ENCODE measurements at places on chromosomes 3 and 15.

DNA sequence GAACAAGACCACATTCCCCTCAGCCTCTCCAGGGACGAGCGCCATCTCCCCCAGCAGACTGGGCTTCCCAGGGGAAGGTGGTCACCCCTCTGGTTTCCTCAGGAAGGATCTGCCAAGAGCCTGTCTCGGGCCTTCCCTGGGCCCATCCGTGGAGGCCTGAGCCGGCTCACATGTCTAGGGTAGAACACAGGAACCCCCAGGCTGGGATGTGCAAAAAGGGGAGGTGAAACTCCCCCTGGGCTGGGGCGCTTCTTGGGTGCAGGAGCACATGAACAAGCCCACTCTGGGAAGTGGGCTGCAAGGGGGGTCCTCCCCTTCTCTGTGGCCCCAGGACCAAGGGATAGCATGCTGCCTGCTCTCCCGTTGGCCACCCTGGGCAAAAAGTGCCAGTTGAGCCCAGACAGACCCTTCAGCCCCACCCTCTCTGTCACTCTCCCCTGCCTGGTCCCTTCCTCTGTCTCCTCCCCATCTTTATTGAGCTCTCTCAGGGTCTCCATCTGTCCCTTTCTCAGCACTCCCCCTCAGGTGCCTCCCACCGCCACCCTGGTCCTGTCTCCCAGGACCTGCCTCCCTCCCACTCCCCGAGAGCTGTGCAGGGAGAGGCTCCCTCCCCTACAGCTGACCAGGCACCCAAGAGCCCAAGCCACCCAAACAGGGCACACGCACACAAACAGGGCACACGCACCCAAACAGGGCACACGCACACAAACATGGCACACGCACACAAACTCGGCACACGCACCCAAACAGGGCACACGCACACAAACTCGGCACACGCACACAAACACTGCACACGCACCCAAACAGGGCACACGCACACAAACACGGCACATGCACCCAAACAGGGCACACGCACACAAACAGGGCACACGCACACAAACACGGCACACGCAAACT, 864 bp downstream of the SEMA3G start:
- no peak for DNase-seq

DNA sequence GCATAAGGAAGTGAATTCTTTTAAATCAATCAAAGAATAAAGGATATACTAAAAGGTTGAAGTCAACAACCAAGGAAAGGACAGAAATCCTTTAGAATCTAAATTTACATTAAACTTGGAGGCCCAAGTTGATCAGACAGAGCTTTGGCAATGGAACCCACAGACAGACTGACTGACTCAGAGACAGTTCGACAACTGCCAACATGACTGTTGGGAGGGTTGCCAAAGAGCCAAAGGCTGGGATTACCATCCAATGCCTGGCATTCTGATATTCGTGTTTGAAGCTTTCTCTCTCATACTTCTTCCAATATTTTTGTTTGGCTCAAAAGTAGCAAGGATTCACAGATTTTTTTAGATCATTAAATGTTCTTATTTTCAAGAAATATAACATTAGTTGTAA, 406.1 kb downstream of the PLCL2 start:
- DNase-seq: no peak

DNA sequence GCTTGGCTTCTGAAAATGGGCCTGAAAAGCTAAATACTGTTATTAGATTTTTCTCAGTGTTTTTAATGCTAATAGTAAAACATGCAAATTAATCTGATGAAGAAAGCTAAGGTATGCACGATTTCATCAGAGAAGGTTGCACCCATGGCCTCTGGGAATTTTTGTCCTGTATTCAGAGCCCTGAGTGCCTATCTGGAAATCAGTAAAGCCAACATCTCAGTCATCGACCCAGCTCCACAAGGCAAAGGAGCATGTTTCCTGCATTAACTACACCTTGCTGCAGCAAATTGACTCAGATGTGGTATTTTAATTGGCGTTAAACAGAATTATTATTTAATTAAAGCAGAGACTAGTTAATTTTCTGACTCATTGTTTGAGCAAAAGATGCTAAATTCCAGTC, 49.0 kb upstream of the TP63 start:
- DNase-seq: no peak

DNA sequence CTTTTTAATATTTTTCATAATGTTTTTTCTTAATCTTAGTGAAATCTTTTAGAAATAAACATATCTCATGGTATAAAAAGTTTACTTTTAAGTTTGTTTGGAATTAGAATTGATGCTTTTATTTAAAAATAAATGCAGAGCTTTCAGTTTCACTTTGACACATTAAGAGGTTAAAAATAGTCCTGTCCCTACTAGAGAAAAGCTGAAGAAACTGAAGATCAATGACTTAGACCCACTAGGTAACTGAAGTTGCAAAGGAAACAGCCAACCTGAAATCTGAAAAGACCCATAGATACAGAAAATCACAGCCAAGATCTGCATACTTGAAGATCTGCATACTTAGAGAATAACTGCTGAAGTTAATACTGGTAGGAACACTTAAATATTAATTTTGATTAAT, 237.6 kb downstream of the RAP2B start:
- no peak for DNase-seq

DNA sequence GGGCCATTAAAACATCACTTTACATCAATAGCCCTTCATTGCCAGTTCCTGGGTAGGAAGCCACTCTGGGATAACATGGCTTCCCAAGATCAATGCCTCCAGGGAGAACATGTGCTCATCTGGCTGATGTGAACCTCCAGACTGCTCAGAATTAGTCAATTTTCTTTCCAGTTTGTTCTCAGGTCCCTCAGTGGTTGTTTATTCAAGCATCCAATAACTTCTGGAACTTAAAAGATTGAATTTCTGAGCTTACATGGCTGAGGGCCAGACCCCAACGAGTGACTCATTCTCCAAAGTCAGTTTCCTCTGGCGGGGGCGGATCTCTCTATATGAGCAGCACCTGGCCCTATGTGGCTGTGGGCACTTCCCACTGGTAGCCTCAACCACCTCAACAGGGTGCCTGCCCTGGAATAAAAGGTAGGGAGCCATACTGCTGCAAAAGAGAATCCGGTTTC, 34.0 kb downstream of the LYZL4 start:
- DNase-seq: peak; percentile 71

- DNase-seq: no peak
Observed at GRCh38 chr15:52653431-52653964, 25.7 kb downstream of the ATOSA start.

DNA sequence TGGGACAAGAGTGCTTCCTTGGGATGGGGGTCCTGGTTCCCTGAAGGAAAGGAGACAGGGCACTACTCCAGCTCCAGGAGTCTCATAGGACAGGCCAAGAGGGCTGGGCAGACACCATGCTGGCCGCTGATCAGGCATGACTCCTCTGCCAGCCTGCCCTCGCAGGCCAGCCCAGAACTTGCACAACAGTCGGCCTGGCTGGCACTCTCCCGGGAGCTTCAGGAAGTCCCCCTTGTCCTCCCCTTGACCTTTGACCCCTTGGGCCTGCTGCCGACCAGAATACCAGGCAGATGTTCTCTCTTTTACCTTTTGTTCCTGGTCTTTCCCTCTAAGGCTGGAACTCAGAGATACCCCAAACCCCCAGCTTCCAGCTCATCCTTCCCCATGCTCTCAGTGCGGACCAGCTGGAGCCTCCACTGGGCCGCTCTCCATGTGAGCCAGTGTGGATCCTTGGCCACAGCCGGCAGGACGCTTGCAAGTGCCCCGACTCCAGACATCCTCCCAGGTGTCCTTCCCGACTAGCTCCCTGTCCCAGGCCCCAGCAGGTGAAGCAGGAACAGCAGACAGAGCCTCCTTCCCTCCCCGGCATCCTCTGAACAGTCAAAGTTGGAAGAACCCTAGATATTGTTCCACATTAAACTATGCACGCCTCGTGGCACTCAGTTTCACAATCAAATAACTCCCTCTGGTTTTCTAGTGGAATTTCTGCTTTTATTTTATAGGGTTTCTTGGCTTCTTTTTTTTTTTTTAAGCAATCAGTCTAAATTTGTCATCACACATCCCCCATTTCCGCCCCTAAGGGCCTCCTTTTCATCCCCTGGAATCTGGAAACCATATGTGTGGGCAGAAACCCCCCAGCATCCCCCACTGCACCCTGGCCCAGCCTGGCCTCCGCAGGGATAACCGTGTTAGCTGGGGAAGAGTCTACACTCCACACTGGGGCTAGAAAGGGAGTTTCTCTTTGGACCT, 15.7 kb downstream of the VPS18 start:
- DNase-seq: no peak

DNA sequence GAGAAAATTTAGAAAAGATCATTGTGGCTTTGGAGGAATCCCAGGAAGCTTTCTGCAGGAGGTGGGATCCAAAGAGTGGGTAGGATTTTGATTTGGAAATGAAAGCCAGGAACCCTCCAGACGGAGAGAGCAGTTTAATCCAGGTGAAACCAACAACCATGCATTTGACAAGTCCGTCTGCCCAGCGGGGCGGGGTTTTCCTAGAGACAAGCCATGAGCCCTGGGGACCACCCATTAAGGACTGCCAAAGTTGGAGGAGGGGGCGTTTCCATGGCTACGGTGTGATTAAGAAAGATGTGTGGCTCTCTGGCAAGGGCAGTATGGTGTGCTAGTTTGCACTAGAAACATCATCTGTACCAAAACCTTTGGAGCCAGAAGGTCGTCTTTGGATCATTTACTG, 53.4 kb downstream of the SRGAP3 start:
- no peak for DNase-seq

- DNase-seq: no peak
Observed at GRCh38 chr3:107198581-107199181, 178.6 kb upstream of the CCDC54 start.

DNA sequence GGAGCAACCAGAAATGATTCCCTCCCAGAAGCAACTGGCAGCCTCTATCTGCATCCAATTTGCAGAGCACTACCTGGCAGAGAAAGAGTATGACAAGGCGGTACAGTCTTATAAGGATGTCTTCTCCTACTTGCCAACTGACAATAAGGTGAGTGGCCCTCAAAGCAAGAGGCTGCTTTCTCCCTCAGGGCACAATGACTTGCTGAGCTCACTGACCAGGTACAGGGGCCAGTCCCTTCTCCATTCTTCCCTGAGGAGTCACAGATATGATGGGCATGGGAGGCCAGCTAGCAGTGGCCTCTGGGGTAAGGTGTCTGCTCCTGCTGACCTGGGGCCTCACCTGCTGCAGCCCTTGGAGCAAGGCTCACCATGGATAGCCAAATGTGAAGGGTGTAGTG, 20.3 kb downstream of the CSRNP1 start:
- no peak for DNase-seq

GRCh38 chr3:119769394-119770149, 12.3 kb upstream of the NR1I2 start:
- no peak for DNase-seq

DNA sequence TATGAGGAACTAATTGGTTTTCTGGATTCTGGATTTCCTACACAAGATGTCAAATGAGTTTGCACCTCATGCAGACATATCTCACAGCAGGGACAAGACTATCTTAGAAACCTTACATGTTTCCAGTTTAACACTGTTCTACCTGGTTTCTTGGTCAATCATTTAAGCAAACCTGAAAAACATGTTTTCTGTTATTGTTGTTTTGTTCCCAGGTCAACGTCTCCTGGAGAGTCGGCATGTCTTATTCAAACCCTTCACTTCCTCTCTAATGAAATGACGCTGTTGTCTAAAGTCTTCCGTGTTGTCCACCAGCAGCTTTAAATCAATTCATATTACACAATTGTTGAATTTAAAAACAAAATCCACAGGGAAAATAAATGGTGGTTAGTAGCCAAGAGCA, 150.9 kb downstream of the CNTN3 start:
- no peak for DNase-seq

GRCh38 chr3:72595376-72595775, 252.9 kb downstream of the SHQ1 start:
- DNase-seq: no peak

GRCh38 chr3:157125101-157125500, 34.8 kb downstream of the CCNL1 start:
- DNase-seq: no peak

DNA sequence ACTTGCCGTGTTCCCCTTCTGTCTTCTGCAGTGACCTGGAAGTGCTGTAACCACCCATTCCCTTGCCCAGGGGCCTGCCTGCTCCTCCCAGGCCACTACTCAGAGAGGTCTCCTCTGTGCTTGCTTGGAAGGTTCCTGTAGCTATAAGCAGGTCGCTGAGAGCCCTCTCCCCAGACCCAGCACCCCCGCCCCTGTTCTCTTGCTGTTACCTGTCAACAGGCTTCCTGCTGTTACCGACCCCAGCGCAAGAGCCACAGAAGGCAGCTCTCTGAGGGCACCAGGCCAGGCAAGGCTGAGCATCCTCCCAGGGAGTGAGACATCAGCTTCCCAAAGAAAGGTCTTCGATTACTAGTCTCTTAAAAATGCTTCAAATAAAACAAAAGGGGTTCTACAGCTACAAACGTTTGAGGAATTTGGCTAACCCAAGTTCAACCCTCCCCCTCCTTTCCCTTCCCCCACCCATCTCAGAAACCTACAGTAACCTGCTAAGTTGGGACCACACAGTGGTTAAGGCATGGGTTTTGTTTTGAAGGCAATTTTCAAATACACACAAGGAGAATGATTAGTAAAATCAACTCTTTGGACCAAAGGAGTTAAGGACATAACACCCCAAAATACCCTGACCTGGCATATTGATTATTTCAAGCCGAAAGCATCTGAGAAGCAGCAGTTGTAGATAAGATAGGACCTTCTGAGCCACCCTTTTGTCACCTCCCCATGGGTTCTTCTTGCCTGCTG, 74.9 kb upstream of the MFGE8 start:
- DNase-seq: no peak

DNA sequence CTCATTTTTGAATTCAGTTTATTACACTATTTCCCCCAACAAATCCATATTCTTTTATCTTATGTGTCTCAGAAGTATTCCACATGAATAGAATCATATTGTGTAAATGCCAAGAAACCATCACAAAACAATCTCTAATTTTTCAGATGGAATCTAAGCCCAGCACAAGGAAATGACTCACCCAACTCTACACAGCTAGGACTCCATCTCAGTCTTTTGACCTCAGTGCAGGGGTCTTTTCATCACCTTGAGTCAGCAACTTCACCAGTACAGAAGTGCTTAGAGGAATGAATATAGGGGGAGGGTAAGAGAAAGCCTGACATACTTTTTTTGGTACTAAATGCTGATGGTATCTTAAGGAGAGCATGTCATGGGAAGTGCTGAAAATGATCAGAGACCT, 169.3 kb upstream of the LRRN1 start:
- DNase-seq: no peak

DNA sequence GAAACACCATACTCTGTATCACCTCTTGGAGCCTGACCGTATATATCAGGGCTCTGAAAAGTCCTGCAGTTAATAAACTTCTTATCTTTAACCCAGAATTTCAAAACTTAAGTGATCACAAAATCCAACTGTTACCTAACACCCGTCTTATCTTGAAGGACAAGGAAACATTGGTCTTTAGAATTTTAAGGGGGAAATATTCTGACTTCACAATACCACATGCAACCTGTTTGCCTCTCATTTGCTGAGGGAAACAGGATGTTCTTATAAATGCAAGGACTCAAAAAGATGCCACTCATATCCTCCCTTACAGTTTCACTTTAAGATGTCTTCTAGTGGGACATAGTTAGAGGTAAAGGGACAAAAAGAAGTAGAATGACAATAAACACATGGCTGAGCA, 67.9 kb downstream of the CRTC3 start:
- DNase-seq: no peak
